RCC 7860 (cell line): ENCODE measurements at places on chromosomes 16 and 17.
A peak's percentile ranks its signal among the peaks of the same experiment; 100 is the strongest.

DNA sequence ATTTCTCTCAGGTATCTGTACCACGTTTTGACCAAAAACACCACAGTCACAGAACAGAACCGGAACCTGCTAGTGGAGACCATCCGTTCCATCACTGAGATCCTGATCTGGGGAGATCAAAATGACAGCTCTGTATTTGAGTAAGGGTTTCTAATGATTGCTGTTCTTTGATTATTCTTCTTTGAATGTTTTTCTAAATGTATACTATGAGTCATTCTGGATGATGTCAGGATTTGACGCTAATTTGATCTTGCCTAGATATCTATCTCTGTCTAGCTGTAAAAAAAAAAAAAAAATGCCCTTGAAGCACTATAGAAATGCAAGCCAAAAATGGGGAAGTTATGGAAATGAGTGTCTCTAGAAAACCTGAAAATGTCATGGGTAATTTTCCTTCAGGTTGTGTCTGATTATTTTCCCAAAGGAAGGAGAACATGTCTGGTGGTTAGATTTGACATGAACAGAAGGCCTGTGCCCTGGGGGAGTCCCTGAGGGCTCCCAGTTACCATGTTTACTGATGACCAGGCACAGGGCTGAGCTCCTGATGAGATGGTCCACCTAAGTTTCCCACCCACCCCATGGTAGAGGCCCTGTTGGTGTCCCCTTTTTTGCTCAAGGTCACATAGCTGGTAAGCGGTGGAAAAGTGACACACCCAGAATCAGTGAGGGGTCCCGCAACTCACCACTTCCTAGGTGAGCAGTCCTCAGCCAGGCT lies 13.6 kb downstream of the CLEC16A start:
- DNase-seq, result no peak

DNA sequence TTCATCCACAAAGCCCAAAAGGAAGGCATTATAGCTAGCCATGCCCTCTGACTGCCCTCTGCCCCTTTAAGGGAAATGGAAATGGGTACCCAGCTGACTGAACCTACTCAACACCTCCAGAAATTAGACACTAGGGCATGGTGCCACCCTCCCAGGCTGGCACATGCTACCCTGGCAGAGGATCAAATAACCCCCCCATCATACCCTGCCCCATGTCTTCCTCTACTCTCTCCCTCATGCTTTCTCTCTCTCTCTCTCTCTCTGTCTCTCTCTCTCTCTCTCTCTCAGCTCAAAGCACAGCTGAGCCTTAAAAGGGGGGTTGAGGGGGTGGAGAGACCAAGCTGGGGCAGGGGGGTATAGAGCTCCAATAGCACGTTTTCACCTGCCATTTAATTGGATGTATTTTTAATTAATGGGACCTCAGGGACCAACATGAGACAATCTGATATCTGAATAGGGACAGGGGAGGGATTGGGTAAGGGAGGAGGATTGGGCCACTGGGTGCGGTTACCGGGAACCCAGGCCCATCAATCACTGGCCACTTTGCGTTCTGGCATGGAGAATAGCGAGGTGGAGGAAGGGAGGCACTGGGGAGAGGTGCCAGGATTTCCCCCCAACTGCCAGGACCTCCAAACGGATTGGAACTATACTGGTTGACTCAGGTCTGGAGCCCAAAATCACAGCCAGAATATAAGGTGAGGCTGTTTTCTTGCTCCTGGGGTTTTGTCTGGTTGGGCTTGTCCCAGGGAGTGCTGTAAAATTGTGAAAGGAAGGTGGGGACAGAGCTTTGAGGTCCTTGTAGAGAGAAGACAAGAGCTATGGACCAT lies 57.8 kb downstream of the NEUROD2 start:
- no peak for DNase-seq

DNA sequence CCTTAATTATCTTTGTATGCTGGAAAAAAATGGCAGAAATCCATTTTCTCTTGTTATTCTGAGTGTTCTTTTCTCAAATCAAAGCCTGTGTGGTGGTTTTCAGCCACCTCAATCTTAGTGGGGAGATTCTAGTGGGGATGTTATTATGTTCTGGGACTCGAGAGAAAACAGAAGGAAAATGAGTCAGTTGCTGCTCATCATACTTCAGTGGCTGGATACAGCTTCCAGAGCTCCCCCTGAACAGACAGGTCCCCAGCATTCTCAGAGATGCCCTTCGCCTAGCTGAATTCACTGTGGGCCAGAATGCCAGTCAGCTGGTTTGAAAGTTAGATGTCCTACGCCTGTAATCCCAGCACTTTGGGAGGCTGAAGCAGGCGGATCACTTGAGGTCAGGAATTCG lies 8.5 kb downstream of the ST6GALNAC1 start:
- DNase-seq, result no peak

DNA sequence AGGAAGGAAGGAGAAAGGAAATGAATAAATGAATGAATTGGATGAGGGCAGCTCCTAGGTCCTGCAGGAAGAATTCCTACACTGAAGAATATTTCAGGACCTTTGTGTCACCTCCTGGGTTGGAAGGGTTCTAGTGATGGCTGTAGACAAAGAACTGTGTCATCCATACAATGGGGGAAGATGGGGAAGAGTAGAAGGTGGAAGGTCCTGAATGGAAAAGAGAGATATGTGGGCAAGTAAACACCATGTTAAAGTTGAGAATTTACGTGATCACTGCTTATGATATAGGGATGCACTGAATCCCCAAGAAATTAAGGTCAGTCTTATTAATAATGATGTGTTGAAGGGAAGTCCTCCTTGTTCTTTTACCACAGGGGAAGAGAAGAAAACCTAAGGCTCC lies 4.2 kb upstream of the SUPT4H1 start:
- DNase-seq, result no peak

GRCh38 chr17:79414063-79414792 lies 196.6 kb downstream of the RBFOX3 start:
- DNase-seq, result no peak

DNA sequence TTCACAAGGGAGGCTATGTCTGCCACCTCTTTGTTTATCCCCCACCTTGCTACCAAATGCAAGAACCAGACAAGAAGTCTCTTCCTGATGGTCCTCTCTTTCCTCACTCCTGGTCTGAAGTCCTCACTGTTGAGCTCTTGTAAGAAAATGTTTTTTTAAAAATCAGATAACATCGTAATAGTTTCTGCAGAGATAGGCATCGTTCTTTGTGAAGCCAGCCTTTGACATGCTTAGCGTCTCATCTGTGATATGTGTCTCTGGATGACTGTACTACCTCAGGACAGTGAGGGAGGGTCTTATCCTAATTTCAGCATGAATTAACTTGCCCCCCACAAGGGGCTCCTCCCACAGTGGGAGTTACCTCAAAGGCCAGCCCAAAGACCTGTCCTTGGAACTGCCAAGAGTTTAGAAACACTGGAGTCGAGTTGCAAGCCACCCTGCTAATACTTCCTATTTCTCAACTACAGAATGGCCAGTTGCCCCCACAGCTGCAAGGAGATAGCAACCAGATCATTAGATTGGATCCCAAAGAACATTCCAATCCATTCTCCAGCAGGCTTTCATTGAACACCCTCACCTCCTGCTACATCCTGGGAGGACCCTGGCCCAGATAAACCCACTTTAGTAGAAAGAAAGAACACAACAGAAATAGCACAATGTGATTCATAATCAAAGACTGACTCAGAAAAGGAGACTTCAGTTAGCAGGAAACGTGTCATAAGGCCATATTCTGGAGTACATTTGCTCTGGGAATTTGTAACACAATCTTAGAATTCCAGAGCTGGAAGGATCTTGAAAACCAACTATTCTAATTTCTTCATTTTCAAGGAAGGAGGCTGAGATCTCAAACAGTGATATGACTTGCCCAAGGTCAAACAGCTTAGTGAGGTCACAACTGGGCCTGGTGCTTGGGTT lies 151.0 kb downstream of the IRX3 start:
- DNase-seq, result peak; percentile 33

- DNase-seq, result no peak
Measured at GRCh38 chr17:46974086-46974485, 5.0 kb downstream of the RPRML start.

GRCh38 chr16:31223044-31223443 lies 6.1 kb upstream of the PYDC1 start:
- DNase-seq, result no peak

DNA sequence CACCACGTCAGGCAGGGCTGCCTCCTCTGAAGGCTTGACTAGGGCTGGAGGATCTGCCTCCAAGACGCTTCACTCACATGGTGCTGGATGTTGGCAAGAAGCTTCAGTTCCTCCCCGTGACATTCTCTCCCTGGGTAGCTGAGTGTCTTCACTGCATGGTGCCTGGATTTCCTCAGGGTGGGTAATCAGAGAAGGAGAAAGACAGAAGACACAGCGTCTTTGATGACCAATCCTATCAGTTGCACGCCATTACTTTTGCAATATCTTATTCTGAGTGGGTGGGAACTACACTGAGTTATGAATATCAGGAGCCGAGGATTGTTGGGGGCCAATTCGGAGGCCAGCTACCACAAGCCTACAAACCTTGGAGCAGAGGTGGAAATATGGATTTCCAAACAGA lies 139.7 kb downstream of the SHISA6 start:
- DNase-seq, result no peak

DNA sequence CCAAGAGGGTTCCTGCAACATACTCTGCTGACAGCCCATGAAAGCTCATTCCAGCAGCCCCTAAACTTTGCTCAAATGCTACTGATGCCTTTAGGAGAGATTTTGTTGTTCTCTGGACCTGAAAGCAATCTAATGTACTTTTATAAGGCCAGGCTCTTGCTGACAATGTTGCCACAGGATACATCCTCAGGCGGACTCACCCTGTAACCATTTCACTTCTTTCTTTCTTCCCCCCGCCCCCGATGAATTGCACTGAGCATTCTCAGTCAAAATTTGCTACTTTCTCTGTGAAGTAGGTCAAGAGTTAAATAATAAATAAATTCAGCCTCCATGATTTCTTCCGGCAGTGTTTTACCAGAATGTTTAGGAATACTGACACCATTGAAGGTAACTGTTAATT lies 1.5 kb downstream of the GAS7 start:
- DNase-seq, result no peak

GRCh38 chr17:185445-186138 lies 4.1 kb upstream of the DOC2B start:
- DNase-seq, result no peak

DNA sequence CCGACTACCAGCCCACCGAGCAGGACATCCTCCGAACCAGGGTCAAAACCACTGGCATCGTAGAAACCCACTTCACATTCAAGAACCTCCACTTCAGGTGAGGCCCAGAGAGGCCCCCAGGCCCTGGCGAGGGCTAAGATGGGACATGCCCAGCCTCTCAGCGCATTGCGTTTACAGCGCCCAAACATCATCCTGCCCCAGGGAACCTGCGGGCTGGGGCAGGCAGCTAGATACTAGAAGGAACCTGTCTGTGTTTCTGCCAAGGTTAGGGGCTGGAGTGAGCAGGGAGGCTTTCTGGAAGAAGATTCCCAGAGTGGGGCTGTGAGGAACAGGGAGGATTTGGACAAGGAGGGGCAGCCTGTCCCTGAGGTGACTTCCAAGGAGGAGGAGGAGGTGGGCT lies 90.6 kb downstream of the AMFR start:
- DNase-seq, result no peak

GRCh38 chr16:85566561-85567100 lies 46.5 kb upstream of the GSE1 start:
- no peak for DNase-seq

DNA sequence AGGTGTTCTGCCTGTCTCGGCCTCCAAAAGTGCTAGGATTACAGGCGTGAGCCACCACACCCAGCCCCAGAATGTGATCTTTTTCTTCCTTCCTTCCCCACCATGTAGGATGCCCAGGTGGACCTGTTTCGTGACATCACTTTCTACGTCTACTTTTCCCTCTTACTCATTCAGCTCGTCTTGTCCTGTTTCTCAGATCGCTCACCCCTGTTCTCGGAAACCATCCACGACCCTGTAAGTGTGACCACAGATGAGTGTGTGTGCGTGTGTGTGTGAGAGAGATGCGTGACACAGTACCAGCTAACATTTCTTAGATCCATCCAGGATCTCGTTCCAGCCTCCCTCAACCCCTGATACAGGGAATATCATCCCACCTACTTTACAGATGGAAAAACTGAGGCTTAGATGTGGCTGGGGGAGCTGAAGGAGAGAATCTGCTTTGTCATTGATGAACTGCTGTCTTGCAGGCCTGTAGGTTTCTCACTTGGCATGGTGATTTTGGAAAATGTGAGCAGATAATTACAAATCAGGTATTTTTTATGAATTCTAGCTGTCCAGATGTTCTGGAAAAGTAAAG lies 67.1 kb downstream of the ABCC1 start:
- no peak for DNase-seq

DNA sequence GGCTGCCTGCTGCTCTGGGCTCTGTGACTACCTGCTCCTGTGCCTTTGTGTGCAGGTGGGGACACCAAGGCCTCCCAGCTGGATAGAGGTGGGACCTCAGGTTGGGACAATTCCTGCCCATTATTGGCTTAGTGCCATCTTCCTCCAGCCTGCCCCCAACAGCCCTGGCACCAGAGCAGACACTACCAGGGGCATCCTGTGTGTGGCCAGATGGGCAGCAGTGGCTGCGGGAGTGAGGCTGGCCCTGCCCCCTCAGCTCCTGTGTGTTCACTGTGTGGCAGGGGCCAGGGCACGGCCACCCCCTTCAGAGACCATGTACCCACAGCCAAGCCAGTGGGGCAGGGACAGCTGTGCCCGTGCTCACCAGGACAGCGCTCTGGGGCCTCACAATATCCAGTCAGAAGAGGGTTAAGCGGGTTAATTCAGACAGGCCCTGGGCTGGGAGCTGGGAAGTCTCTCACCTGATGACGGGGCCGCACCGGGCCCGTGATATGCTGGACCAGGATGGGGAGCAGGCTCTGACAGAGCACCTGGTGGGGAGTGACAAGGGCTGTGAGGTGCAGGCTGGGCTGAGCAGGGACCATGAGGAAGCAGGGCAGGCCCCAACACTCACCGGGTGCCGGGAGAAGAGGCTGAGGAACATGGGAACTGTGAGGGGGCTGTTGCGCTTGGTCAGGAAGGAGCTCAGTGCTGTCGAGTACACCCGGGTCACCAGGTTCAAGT lies 13.0 kb downstream of the MYBBP1A start:
- no peak for DNase-seq

- DNase-seq, result no peak
Measured at GRCh38 chr16:63581570-63581969, 1540.3 kb downstream of the CDH11 start.

DNA sequence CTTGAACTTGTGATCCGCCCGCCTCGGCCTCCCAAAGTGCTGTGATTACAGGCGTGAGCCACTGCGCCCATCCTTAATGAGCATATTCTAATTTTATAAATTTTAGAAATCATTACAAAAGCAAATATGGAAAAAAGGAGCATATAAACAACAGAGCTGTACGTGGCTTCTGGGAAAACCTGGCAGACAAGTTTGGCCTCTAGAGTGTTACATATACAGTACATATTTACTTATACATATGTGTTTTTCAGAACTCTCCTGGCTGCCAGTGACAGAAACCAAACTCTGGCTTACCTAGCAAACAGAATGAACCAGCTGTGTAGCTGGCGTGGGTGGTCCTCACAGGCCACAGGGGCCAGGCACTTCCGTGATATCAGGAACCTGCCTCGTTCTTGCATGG lies 10.1 kb downstream of the DRC3 start:
- DNase-seq, result no peak

GRCh38 chr16:88882358-88883030 lies 16.0 kb upstream of the PABPN1L start:
- no peak for DNase-seq

GRCh38 chr17:21539146-21539545 lies 153.2 kb upstream of the KCNJ18 start:
- DNase-seq, result peak; percentile 14
